T-helper 22 cell (primary cell): ENCODE measurements at places on chromosomes 5 and 9.

- DNase-seq, result no peak
Measured at GRCh38 chr9:38067859-38068681, 957 bp downstream of the SHB start.

- DNase-seq, result no peak
Measured at GRCh38 chr5:87944553-87945285, 323.9 kb downstream of the TMEM161B start.

GRCh38 chr5:148482697-148483462 is 99.1 kb downstream of the FBXO38 start:
- DNase-seq, result peak; percentile 3

- no peak for DNase-seq
Measured at GRCh38 chr5:138831703-138832102, 43.4 kb downstream of the LRRTM2 start.

GRCh38 chr9:133683586-133684120 is 47.5 kb downstream of the DBH start:
- peak; percentile 69 for DNase-seq

- no peak for DNase-seq
Measured at GRCh38 chr9:14652729-14653377, 40.4 kb downstream of the ZDHHC21 start.

- DNase-seq, result no peak
Measured at GRCh38 chr5:179240561-179240960, 104.7 kb downstream of the ADAMTS2 start.

DNA sequence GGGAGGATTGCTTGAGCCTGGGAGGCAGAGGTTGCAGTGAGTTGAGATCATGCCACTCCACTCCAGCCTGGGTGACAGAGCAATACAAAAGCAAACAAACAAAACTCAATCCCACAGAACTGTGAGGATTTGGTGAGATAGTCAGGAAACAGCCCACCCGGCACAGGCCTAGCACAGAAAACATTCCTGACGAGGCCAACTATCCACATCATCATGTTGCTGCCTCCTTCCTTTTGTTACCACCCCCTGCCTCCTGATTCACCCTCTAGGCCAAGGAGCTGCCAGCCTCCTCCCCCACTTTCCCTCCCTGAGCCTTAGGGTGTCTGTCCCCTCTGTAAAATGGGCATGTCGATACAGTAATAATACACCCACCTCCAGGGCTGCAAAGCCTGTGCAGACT is 39.0 kb downstream of the STK10 start:
- DNase-seq, result no peak

- DNase-seq, result no peak
Measured at GRCh38 chr9:69497816-69498215, 172.8 kb downstream of the ENTREP1 start.

GRCh38 chr5:55324815-55325418 is 17.1 kb downstream of the MTREX start:
- no peak for DNase-seq

DNA sequence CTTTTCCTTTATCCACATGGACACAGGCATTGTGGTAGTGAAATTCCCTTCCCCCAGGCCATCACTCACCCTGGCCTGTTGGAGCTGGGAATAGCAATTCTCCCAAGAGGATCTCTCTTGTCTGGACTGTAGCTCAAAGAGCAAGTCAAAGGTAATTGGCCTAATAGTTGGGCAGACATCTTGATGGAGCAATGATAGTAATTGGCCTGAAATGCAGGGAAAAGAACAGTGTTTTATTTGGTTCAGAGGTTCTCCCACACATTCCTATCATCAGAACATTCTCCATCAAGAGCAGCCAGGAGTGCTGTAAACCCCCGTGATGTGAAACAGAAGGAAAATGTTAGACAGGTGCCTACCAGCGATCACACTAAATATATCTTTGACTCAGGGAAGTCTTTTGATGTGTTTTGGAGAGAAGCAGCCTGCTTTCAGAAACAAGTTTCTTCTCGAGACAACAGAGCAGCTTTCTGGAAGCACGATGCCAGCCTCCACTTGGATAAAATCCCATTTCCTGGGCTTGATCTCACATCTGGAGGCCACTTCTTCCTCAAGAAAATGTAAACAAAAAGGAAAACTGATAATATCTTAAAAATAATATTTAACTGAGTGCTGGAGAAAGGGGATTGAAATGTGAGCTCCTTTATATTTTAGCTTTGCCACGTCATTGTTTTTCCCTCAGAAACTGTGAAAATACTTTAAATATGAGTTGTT is 198.1 kb upstream of the WWC1 start:
- DNase-seq, result no peak

GRCh38 chr9:34572628-34573027 is 16.9 kb downstream of the CNTFR start:
- no peak for DNase-seq

DNA sequence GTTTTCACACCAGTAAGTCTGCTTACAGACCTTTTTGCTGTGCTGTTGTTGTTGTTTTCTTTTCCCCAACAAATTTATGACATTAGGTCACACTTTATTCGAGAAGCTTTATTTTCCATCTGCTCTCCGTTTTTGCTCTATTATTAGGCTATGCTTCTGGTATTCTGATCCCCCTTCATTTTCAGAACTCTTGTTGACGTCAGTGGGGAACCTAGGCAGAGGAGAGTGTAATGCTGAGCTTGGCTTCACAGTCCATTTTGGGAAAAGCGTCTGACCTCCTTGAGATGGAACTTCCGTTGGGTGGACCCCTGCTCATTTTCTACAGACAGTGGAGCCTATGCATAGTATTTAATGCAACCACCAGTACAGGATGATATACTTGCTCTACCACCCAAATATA is 387.9 kb upstream of the MEF2C start:
- no peak for DNase-seq

DNA sequence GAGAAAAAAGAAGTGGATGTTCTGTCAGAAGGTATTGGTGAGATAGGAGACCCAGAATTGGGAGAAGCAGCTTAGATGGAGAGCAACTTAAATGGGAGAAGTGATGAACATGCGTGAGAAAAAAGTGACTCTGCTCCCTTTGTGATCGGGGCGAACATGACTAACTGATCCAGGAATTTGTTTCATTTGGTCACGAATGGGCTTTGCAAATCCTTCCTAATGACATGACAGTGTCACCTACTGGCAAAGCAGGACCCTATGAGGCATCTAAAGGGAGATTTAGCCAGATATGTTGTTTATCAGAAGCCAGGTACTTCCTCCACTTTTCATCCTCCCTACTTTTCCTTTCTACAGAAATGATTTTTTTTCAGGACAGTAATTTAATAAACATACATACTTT is 787.4 kb upstream of the RGMB start:
- no peak for DNase-seq

DNA sequence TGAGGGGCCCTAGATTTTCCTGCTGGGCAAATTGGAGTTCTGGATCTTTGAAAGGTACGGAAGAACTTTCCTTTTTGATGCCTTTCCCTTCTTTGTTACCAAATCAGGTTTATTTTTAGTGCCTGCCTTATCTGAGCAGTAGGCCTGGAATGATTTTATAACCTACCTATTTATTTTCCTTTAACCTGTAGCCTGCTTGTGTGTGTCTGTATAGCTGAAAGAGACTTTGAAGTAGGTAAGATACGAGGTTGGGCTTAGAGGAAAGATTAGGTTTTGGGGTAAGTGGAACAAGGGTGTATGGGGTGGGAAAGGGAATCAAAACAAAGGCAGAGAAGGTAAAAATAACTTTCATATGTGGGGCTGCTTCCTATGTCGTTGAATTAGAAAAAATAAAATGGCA is 211.2 kb downstream of the CD180 start:
- DNase-seq, result no peak

- DNase-seq, result no peak
Measured at GRCh38 chr5:41193456-41194205, 19.7 kb downstream of the C6 start.

- no peak for DNase-seq
Measured at GRCh38 chr5:131792896-131793295, 3.9 kb downstream of the FNIP1 start.
